ENCODE measurements at places on chromosomes 16 and 17.

GRCh38 chr17:36535669-36536081, 888 bp downstream of the PIGW start:
- no peak for DNase-seq

- no peak for DNase-seq
Measured at GRCh38 chr17:199806-200545, 18.5 kb upstream of the DOC2B start.

- DNase-seq: peak; percentile 27
Measured at GRCh38 chr17:19238167-19238505, 970 bp downstream of the EPN2 start.

GRCh38 chr16:2026461-2027023, at the start of gene NHERF2:
TSS of gene NHERF2 (plus strand) at chr16:2026902. CDS start at chr16:2027006, 104 bp downstream.
- DNase-seq: peak; percentile 77

GRCh38 chr17:45372325-45372869, 55.6 kb upstream of the MAP3K14 start:
- no peak for DNase-seq

GRCh38 chr16:82567175-82567574, 59.6 kb upstream of the CDH13 start:
- DNase-seq: no peak

DNA sequence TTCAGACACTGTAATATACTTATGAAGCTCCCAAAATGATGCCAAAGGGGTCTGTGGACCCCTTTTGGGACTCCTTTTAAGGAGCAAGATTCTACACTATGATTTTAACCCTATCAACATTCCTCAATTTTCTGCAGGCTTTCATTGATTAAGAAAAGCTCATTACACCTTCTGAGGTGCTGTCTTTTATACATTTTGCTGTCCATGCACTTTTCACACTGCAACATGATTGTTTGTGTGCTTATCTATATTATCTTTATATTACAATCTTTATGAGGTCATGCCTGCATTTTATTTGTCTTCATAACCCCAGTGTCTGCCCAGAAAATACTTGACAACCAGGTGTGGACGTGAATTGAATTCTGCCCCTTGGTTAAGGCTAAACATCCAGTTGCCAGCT, 482.6 kb upstream of the ZFHX3 start:
- DNase-seq: no peak

GRCh38 chr17:47368262-47368661, 44.5 kb downstream of the EFCAB13 start:
- no peak for DNase-seq

GRCh38 chr16:4142268-4142667, 26.0 kb upstream of the ADCY9 start:
- no peak for DNase-seq

DNA sequence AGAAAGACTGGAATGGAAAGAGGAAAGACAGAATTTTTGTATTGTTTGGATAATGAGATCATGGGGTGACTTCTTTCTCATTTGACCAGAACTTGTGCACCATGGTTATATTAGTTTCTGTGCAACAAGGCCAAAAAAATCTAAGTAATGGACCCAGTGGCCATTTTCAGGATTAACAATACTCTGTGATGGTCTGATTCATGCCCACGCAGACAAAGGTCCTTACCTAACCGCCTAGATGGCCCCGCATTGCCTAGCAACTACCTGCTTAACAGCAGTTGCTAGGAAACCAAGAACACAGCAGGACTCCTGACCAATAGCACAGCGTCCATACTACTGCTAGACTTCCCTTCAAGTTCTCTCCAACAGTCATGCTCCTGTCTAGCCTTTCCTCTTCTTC, 22.4 kb downstream of the MIS12 start:
- no peak for DNase-seq

GRCh38 chr16:52526116-52526828, 20.7 kb downstream of the TOX3 start:
- DNase-seq: no peak

DNA sequence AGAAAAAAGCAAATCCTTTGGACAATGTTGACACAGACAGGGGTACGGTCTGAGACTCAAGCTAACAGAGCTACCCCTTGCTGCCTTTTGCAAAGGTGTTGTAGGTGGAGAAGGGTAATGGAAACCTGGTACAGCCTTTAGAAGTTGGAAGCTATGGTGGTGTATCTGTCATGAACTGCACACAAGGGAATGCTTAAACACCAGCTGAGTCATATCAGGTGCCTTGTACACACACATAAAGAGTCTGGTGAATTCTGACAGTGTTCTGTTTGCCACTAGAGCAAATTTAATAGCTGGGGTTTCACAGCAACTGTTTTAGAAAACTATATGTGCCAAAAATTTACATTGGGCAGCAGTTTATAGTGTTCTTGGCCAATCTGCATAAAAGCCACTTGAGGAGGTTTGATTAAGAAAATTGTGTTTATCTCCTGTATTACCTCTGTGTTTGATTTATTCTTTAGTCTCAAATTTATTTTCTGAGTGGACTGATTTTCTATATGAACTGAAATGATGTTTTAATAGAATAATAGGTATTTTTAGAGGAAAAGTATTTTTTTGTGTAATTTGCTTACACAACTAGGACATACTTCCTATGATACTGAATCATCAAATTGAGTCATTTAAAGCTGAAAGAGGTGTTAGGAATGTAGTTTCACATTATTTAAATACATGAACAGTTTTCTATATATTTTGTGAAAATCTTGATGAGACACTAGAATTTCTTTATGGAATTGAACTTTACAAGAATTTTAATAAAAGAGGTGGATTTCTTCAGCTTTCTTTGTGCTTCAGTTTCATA, 136.9 kb downstream of the MAP2K6 start:
- DNase-seq: no peak

GRCh38 chr16:24062270-24062817, 193.8 kb upstream of the CACNG3 start:
- no peak for DNase-seq

DNA sequence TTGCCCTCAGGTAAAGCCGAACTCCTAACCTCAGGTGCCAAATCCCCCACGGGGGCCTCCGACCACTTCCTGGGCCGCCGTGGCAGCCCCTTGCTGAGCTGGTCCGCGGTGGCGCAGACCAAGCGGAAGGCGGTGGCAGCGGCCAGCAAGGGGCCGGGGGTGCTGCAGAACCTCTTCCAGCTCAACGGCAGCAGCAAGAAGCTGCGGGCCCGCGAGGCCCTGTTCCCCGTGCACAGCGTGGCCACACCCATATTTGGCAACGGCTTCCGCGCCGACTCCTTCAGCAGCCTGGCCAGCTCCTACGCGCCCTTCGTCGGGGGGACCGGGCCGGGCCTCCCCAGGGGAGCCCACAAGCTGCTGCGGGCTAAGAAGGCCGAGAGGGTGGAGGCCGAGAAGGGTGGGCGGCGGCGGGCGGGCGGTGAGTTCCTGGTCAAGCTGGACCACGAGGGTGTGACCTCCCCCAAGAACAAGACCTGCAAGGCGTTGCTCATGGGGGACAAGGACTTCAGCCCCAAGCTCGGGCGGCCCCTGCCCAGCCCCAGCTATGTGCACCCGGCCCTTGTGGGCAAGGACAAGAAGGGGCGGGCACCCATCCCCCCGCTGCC, 51.6 kb downstream of the ACTG1 start:
- DNase-seq: no peak

- DNase-seq: no peak
Measured at GRCh38 chr17:37530420-37530819, 40.7 kb downstream of the DUSP14 start.

GRCh38 chr16:78352184-78352583, 252.7 kb downstream of the WWOX start:
- DNase-seq: no peak

DNA sequence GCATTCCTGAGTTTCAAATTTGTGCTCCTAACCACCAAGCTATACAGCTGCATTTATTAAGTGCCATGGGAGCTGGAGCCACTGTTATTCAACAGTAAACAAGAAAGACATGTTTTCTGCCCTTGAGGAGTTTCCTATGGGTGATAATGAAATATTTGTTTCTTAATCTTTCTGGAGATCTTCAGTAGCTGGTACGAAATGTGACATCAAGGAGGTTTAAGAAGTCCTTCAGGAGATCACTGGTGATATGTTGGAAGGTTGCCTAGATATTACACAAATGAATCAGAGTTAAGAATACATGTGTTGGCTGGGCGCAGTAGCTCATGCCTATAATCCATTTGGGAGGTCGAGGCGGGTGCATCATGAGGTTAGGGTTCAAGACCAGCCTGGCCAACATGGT, 14.9 kb downstream of the RHOT1 start:
- no peak for DNase-seq

DNA sequence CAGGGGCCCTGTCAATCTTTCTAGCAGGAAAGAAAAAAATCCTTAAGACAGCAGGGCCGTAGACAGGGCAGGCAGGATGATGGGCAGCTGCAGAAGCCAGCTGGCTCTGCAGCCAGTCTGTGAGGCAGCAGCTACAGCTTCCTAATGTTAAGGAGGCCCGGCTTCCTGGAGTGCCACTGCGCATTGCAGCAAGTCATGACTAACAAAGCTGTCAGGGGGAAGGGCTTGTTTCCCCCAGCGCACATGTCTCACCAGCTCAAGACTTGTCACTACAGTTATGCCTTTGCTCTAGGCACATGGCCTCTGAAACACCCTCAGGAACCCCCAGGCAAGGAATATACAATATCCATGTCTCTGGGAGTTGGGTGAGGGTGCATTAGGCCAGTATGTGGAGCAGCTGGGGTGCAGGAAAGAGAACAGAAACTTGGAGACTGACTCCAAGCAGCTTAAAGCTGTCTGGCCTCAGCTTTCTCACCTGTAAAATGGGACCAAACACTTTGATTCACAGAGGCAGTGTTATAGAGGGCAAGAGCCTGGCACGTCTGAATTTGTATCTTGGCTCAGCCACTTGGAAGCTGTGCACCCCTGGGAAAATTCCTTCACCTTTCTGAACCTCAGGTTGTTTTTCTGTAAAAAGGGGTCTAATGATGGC, 220.0 kb downstream of the HAPSTR1 start:
- no peak for DNase-seq

- no peak for DNase-seq
Measured at GRCh38 chr16:52786091-52786490, 239.1 kb upstream of the TOX3 start.

GRCh38 chr17:43025766-43026537, 921 bp downstream of the RND2 start:
- DNase-seq: no peak

DNA sequence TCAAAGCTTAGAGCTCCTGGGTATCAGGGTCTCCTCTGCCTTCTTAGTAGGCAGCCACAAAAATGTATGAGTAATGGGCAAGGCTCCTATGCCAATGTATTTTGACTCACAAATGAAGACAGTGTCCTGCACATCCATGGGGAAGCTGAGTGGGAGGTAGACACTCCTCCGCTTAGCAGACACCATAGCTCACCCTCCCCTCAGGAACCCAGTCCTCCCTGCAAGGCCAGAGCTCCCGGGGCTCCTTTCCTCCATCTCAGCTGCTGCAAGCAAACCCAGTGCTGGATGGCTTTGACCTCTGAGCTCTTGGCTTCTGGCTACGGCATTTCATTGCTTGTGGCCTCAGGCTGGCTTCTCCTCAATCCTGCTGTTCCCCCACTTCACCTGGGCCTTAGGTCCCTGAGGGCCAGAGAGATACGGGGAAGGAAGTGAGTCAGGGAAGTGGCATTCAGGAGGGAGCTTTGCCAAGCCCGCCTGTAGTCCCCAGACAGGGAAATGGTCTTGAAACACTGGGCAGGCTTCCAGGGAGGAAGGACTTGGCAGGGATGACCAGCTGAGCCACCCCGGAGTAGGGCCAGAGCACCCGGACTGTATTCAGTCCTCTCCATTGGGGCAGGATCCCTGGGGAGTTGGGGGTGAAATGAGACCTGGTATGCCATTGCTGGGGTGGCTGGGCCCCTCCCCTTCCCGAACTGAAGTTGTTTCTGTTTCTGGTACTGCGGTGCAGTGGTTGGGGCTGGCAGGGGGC, 4.5 kb downstream of the ABCC3 start:
- no peak for DNase-seq

DNA sequence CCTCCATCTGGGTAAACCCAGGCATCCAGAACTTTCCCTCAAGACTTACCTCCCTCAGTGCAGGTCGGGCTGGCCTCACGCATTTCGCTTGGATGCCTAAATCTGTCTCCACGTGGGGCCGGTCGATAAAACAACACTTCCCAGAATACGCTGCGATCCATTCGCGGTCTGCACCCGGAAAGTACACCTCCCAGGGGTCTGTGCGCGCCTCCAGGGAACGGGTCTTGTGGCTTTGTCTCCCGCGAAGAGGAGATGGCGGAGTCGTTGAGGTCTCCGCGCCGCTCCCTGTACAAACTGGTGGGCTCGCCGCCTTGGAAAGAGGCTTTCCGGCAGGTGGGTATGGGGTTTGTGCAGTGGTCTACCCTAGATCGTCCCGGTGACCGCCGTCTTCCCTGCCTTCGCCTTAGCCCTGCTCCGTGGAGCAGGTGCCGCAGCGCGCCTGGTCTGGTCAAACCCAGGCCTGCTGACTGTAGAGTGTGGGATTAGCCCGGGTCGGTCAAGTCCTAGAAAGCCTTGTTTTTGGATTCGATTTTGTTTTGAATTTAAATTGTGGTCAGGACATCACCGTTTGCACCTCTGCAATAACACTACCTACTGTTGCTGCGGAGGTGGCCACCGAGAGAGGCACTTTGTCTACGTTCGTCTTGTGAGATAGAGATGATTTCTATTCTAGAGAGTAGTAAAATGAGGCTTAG, at the start of gene RPAIN:
Gene RPAIN (plus strand): TSS at position 224 of the 695 bp plus-strand sequence. CDS start 29 bp downstream, at position 253.
- DNase-seq: peak; percentile 85

- no peak for DNase-seq
Measured at GRCh38 chr16:30121741-30122571, 1.1 kb downstream of the MAPK3 start.

DNA sequence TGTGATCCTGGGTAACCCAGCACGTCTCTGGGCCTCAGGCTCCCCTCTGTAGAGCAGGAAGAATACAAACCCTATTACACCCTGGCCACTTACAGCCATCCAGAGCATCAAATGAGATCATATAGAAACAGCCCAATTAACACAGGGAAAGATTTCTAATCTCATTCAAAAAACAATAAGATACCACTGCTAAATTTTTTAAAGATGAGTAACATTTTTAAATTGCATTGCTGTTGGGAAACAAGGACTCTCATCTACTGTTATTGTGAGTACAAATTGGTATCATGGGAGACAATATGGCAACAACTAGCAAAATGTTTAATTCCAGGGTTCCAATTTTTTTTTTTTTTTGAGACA, 41.1 kb downstream of the SRL start:
- DNase-seq: no peak

GRCh38 chr16:51433599-51433998, 282.5 kb upstream of the SALL1 start:
- no peak for DNase-seq

GRCh38 chr17:14125518-14126137, 56.3 kb downstream of the COX10 start:
- no peak for DNase-seq

GRCh38 chr17:61307905-61308886, 91.4 kb upstream of the TBX2 start:
- no peak for DNase-seq

- no peak for DNase-seq
Measured at GRCh38 chr16:27281243-27281642, 12.7 kb upstream of the NSMCE1 start.

DNA sequence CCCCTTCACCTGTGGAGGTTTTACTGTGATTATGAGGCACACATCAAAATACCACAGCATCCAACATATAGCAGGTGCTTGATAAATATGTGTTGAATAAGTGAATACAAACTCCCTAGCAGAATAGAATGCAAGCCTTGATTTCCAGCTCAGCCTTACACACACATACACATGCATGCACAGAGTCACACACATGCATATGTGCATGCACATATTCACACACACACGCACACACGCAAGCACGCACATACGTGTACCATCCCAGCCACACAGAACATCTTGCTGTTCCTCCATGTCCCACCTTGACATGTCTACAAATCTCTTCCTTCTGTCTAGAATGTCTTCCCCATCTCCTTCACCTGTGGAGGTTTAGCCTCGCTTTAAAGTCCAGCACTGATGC, 160.1 kb downstream of the GRIN2A start:
- no peak for DNase-seq

- DNase-seq: no peak
Measured at GRCh38 chr16:28982949-28983348, 1.9 kb upstream of the LAT start.

Measured in HEK293T (cell line).